ENCODE measurements at places on chromosomes 12 and 14.

GRCh38 chr12:108211157-108211556 lies 82.1 kb downstream of the WSCD2 start:
- DNase-seq = no peak

- no peak for DNase-seq
Observed at GRCh38 chr14:85617791-85618190, 87.8 kb downstream of the FLRT2 start.

GRCh38 chr12:94990222-94990621 lies 13.3 kb downstream of the NDUFA12 start:
- no peak for DNase-seq

DNA sequence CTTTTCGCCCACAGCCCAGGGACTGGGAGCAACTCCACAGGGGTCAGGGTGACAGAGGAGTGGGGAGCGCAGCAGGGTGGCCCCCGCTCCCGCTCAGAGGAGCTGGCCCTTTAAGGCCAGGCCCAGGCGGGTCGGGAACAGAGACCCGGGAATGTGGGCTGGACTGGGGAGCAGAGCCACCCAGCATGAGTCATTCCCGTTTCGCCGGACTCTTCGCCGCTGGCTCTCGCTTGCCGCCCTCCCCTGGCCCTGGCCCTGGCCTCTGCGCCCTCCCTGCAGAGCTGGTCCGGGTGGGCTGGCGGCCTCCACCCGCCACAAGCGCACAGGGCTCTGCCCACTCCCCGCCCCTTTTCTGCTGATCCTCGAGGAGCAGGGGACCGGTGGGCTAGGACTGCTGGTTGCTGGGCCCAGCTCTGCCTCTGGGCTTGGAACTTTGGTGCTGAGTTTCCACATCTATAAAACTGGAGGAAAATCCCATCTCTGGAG lies 92.8 kb downstream of the NINJ2 start:
- DNase-seq = no peak

GRCh38 chr12:13097491-13098011 lies 5.9 kb downstream of the GSG1 start:
- DNase-seq = no peak

- DNase-seq = no peak
Observed at GRCh38 chr12:49225576-49226166, 36.8 kb upstream of the TUBA1A start.

- no peak for DNase-seq
Observed at GRCh38 chr14:24064856-24065255, 6.5 kb upstream of the CPNE6 start.

DNA sequence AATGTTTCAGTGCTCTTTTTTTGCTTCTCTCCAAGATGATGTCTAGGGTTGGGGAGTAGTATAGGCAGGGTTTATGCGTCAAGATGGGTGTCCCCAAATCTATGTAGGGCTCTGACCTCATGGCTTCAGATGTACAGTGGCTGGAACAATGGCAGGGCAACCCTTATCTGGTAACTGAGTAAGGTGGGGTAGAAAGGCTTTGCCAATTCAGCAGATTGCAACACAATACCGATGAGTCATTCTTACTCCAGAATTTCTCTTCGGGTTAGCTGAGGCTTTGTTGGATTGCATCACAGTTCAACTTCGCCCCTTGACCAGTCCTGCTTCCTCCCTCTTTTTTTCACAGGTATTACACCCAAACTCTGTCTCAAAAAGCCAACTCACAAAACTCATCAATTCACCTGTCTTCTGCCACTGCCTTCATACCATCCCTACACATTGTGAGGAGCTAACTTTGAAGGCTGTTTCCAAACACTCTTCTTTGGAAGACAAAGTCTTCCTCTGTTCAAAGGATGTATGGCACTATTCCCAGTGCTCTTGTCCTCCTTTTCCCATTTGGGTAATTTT lies 190.2 kb upstream of the CNOT2 start:
- DNase-seq = no peak

- peak; percentile 45 for DNase-seq
Observed at GRCh38 chr12:92363295-92364146, 217.9 kb upstream of the BTG1 start.

All from T-helper 1 cell (primary cell).